Left ventricle myocardium inferior (tissue), 1 donor: ENCODE measurements at places on chromosomes 4 and X.
A peak's percentile ranks its signal among the peaks of the same experiment; 100 is the strongest.

GRCh38 chr4:15657366-15657765, 2.2 kb upstream of the FBXL5 start:
- DNase-seq, result no peak

GRCh38 chr4:2574863-2575262, 38.4 kb downstream of the FAM193A start:
- no peak for DNase-seq

GRCh38 chr4:150884625-150885024, 130.5 kb downstream of the LRBA start:
- no peak for DNase-seq

GRCh38 chr4:90051999-90052398, 75.2 kb upstream of the CCSER1 start:
- DNase-seq, result no peak

- no peak for DNase-seq
Measured at GRCh38 chrX:50577326-50577725, 106.7 kb upstream of the DGKK start.

- DNase-seq, result no peak
Measured at GRCh38 chrX:13401724-13402123, 81.9 kb upstream of the ATXN3L start.

- no peak for DNase-seq
Measured at GRCh38 chr4:61933527-61933926, 733.4 kb downstream of the ADGRL3 start.

GRCh38 chr4:75752637-75753036, 28.3 kb downstream of the USO1 start:
- no peak for DNase-seq

DNA sequence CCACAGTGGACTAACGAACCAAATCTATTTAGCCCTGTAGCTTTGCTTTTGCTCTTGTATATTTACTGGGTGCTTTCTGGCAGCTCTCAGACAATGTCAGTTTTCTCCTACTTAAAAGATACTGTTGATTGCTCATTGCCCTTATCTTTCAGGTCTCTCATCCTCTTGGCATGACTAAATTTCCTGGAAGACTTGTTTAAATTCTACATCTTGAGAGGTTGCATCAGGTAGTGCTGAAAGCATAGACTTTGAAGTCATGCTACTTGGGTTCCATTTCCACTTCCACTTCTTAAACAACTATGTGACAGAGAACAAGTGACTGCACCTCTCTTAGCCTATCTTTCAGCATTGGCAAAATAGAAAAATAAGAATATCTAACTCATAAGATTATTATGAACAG, 8.4 kb downstream of the TDO2 start:
- DNase-seq, result no peak

- no peak for DNase-seq
Measured at GRCh38 chrX:103626855-103627254, 1.9 kb upstream of the TCEAL1 start.

GRCh38 chr4:61520681-61521160, 320.6 kb downstream of the ADGRL3 start:
- no peak for DNase-seq

GRCh38 chr4:69563424-69563823, 67.7 kb upstream of the UGT2B4 start:
- no peak for DNase-seq

GRCh38 chrX:12906046-12906761, at the start of gene TLR8:
TLR8 (plus strand) TSS chrX:12906620; CDS start chrX:12906707, 87 bp downstream.
- no peak for DNase-seq

GRCh38 chr4:146243141-146243882, 29.0 kb downstream of the REELD1 start:
- DNase-seq, result peak; percentile 25

DNA sequence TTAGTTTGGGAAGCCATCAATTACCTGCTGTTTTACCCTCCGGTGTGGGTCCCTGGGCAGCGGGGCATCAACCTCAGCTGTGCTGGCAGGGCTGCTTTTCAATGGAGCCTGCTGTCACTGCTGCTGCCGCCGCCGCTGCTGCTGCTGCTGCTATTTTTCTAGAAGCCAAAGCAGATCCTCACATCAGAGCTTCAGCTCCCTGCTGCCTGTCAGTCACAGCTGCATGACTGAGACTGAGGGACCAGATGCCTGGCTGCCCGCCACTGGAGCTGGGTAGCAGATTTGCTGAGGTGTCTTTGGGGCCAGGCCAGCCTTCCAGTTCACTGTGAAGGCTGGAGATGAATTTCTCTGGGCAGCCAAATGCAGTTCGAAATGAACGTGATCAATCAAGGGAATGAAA, 200.3 kb upstream of the NHS start:
- peak; percentile 59 for DNase-seq
